ENCODE measurements at places on chromosomes 7 and 10. TPM values are rescaled to one million over a fixed set of nuclear protein-coding genes. Genes with fewer than 3 reads are reported as not detected.

LDB3 gene
- total RNA-seq, result 3.4 TPM

PDIA4 gene
- total RNA-seq, result 130 TPM

- no peak for DNase-seq
Observed at GRCh38 chr10:23358357-23358756, 13.8 kb upstream of the C10orf67 start.

DNA sequence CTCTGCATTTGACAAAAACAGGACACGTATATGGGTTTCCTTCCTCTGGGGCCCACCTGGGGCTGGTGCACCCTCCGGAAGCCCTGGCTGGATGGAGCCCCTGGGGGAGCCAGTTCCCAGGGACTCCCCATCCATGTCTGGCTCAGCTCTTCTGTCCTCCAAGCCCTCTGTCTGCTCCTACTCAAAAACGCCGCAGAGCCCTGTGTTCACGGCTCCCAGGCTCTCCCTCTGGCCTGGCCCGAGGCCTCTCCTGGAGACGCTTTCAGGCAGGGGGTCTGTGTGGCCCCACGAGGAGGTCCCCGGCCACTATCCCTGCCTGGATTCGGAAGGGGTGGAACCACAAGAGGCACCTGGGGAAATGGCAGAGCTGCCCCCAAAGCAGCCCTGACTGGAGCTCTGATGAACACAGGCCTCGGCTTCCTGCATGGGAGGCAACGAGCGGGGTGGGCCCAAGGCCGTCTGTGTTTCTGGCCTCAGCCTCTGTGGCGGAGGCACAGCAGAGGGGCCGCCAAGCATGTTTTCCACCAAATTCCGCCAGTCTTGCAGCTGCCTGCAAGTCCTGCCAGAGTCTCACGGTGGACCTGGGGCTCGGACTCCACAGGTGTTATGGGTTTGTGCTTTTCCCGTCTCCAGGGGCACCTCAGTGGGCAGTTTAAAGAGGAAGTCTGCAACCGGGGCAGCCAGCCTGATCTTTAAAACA, 22.6 kb upstream of the INPP5A start:
- peak; percentile 24 for DNase-seq

- no peak for DNase-seq
Observed at GRCh38 chr10:79249186-79250121, 97.8 kb upstream of the PPIF start.

- no peak for DNase-seq
Observed at GRCh38 chr10:123492016-123492415, 174.1 kb upstream of the GPR26 start.
